Brain microvascular endothelial cell (primary cell): ENCODE measurements at places on chromosomes 6 and 20.

GRCh38 chr20:21465799-21466198 is 48.1 kb downstream of the NKX2-2 start:
- DNase-seq = no peak

GRCh38 chr20:54557806-54558590 is 82.6 kb downstream of the DOK5 start:
- DNase-seq = no peak

DNA sequence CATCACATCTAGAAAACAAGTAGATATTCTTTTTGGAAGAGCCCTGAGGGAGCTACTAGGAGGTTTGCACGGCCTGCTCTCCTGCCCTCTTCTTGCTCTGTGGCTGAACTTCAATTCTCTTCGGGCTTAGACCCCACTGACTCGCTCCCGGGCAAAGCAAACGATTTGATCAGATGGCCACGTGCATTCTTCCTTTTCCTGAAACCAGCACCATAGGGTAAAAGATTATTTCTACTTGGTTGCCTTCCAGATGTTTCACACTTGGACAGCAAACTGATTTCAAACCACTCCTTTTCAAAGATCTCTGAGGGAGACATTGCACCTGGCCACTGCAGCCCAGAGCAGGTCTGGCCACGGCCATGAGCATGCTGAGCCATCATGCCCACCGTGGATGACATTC is at the start of gene SLC22A1:
TSS of gene SLC22A1 (plus strand) at position 258 of the 400 bp plus-strand sequence. CDS start at position 379, 121 bp downstream.
- no peak for DNase-seq

GRCh38 chr20:4305091-4305490 is 289.7 kb upstream of the RNF24 start:
- no peak for DNase-seq
